Nucleus accumbens (tissue), 56 donors: ENCODE measurements at places on chromosomes 11 and 22.

- DNase-seq: no peak
Measured at GRCh38 chr22:46076651-46077339, 73.5 kb upstream of the PPARA start.

DNA sequence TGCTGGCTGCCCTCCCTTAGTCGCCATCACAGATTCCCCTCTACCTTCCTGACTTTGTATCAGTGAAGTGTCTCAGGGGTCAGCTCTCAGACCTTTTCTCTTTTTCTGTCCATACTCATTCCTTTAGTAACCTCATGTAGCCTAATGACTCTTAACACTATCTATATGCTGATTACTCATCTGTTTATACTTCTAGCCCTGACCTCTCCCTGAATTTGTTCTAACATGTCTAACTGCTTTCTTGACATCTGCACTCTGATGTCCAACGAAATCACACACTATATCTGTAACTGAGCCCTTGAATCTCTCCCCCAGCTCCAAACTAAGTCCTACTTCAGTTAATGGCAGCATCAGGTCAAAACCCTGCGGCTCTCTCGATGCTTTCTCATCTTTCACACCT is 135.8 kb upstream of the TIMP3 start:
- DNase-seq: no peak

GRCh38 chr11:69443968-69444364 is 37.5 kb upstream of the LINC01488 start:
- no peak for DNase-seq

GRCh38 chr11:73939096-73939495 is 11.7 kb upstream of the DNAJB13 start:
- no peak for DNase-seq

DNA sequence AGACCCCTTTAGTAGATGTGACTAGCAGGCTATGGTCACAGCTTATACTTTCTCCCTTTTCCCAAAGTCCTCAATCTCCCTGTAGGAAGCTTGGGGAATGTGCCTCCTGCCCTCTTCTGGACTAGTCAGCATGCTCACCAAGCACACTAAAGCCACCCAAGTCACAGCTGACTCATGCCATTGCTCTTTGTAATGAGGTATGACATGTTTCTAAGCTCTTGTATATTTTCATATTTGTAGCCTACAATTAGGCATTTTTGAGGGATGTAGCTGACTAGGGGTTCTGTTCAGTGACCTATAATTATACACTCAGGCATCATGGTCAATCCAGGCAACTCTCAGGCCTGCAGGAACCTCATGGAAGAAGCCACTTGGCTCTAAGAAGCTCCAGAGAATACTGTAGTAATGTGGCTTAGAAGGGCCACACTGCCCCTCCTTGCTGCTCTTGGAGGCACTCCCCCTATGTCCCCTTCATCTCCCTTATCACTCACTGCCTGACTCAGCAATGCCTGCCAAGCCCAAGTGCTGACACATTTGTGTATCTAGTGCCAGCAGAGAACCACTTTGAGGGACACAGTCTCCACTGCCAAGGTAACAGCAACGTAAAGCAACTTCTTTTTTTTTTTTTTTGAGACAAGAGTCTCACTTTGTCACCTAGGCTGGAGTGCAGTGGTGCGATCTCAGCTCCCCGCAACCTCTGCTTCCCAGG is 86.2 kb downstream of the RPL27A start:
- DNase-seq: no peak

DNA sequence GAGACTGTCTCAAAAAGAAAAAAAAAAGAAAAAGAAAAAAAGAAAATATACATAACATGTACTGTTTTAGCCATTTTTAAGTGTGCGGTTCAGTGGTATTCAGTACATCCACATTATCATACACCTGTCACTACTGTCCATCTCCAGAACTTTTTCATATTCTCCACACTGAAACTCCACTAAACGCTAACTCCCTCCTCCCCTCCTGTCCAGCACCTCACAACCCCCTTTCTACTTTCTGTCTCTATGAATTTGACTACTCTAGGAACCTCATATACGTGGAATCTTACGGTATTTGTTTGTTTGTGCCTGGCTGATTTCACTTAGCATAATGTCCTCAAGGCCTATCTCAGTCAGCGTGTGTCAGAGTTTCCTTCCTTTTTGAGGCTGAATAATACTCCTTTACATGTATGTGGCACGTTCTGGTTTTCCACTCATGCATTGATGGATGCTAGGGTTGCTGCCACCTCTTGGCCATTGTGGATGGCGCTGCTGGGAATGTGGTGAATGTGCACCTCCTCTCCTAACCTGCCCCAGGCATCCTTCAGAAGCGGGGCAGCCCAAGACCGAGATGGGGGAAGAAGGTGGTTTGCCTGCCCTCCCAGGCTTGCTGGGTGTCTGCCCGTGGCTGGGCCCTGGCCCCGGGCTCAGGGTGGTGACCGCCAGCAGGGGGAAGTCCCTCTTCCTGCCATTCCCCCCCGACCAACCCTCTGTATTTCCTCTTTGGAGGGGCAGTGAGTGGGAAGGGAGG is 60.5 kb downstream of the BCR start:
- DNase-seq: no peak

DNA sequence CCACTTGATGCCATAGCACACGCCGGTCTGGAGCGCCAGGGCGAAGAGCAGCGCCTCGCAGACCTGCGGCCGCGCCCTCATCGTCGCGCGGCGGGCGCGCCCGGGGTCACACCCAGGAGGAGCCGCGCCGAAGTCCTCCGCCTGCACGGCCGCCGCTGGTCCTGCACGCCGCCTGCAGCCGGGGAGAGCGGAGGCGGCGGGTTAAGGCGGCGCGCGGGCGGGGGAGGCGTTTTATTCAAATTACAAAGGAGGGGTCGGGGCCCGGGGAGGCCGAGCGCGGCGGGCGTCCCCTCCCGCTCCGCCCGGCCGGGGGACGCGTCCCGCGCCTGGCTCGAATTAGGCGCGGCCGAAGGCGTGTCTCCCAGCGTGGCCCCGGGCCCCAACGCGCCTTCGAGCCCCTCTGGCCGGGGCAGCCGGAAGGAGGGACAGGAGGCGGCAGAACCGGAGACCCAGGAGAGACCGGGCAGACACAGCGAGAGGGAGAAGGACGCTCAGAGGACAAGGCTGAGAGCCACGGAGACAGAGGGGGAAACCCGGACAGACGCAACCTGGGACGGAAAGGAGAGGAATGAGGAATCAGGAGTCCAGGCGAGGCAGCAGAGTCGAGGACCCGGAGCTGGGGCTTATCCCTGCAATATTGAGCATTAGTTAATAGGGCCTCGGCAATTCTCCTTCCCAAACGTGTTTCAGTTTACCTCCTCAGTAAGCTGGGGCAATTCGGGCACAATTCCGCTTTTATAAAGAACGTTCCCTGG is at the start of gene WNT11:
Gene WNT11 (minus strand): TSS at position 176 of the 755 bp plus-strand sequence. CDS start 95 bp downstream, at position 81.
- no peak for DNase-seq

GRCh38 chr11:70788248-70789022 is 390.1 kb downstream of the CTTN start:
- no peak for DNase-seq

DNA sequence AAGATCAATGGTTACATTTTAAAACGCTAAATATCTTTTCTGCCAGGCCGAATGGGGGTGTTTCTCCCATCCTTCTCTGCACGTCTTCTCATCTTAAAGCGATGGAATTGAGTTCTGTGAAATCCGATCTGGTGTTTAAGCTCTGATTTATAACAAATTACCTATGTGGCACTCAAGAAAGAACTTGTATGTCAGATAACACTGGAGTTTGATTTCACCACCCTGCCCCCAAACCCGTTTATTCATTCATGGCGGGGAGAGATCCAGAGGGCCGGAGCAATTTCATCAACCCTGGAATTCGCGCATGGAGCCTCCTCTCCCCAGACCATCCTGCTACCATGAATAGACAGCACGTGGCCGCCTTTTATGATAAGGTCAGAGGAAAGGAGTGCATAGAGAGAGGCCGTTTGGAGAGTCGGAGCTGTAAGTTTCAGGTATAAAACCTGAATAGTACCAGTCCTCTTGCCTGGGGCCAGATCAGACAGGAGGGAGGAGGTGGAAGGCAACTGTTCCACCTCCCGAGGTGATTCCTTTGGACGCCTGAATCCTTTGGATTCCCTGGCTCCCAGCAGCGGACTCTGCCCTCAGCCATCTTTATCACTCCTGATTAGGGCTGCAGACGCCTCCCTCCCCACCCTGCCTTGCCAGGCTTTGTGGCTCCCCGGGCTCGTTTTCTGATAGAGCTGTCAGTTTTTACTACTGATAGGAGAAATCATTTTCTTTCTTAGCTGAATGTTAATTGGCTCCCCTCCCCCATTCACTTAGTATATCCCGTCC is 27.3 kb upstream of the NFAM1 start:
- no peak for DNase-seq

GRCh38 chr11:45538363-45538762 is 127.1 kb downstream of the CHST1 start:
- no peak for DNase-seq

- no peak for DNase-seq
Measured at GRCh38 chr11:122042981-122043380, 73.0 kb downstream of the BLID start.

DNA sequence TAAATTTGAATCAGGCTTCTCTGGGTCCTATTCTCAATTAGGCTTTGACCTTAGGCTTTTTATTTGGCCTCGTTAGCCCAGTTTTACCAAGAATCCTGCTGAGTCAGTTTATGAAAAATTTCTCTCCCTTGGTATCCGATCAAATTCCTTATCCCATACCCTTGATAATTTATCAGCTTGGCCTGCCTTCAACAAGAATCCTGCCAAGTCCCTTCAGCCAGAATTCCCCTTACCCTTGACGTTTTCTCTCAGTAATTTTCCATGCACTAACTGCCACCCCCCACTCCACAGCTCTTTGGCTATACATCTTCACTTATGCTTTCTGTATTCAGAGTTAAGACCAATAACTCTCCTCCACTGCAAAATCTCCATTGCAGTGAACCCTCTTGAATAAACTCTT is 811.0 kb upstream of the CCDC90B start:
- DNase-seq: no peak

DNA sequence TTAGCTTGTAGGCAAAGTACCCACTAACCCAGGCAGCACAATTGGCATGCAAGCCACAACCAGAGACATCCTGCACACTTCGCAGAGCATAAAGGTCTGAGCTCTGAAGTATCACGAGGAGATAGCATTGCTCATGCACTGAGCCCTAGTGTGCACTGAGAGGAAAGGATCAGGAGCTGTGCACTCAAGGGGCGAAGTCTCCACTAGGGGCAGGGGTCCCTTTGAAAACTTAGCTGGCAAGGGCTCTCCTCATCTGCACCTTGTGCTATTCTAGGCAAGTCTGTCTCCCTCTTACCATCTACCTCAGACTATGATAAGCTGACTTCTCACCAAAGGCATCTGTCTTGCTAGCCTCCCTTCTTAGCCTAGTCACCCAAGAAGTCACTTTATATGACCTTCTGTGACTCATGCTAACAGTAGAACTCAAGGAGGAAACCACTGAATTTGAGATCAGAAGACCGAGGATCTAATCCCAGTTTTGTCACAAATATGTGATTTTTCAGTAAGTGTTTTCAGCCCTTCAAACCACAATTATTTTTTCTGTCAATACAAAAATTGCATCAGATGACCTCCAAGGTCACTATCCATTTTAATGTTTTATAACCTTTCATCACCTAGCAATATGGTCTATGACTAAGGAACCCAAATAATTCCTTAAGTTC is 1078.0 kb downstream of the NTM start:
- DNase-seq: no peak

DNA sequence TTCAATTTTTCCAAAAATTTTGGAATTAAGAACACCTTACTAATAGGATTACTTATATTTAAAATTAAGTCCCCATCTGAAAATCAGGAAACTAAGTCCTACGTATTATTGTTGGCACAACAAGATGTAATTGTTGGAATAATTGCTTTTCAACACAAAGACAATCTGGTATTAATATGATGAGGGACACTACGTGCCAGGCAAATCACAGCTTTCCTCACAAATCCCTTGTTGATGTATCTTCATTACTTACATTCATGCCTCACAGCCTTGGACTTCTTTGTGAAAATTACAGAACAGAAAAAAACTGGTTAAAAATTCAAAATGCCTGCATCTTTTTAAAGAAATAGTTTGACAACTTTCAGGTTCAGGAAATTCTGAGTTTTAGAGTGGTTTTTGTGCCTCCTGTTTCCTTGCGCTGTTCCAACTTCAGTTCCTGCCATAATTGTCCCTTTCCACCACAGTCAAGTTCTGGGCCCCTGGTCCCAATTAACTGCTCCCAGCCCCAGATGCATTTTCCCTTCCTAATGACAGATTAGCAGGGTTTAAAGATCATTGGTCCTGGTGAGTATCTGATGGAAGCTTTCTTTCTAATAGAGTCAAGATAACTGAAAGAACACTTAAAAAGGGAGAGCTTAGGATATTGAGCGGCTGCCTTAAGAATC is 23.3 kb upstream of the CCDC34 start:
- no peak for DNase-seq
